CD4-positive, CD25-positive, alpha-beta regulatory T cell (primary cell): ENCODE measurements at places on chromosomes 13 and 19. TPM values are rescaled to one million over a fixed set of nuclear protein-coding genes. Genes with fewer than 3 reads are reported as not detected.

The CNN1 gene
- not detected for polyA plus RNA-seq

The CGB8 gene
- polyA plus RNA-seq, result not detected

The LILRA1 gene
- not detected for polyA plus RNA-seq

The ZNF888 gene
- 2.2 TPM for polyA plus RNA-seq

The SULT2A1 gene
- not detected for polyA plus RNA-seq

The NTN5 gene
- not detected for polyA plus RNA-seq

The PEAK3 gene
- 0.10 TPM for polyA plus RNA-seq

The KLK4 gene
- not detected for polyA plus RNA-seq

The KLHL1 gene
- not detected for polyA plus RNA-seq

The SIGLEC14 gene
- 0.18 TPM for polyA plus RNA-seq

The COL5A3 gene
- polyA plus RNA-seq, result not detected

The C19orf85 gene
- not detected for polyA plus RNA-seq

The ZNF45 gene
- 13.0 TPM for polyA plus RNA-seq

The CGB1 gene
- not detected for polyA plus RNA-seq

The GPR4 gene
- polyA plus RNA-seq, result not detected

The ZBTB32 gene
- 5.2 TPM for polyA plus RNA-seq

The HRC gene
- not detected for polyA plus RNA-seq

The KIRREL2 gene
- polyA plus RNA-seq, result not detected

The UCHL3 gene
- polyA plus RNA-seq, result 78.7 TPM

The OXGR1 gene
- polyA plus RNA-seq, result not detected

The ITGBL1 gene
- polyA plus RNA-seq, result not detected

The ZNF649 gene
- 7.2 TPM for polyA plus RNA-seq

The ZNF677 gene
- 24.9 TPM for polyA plus RNA-seq

The FGF21 gene
- polyA plus RNA-seq, result not detected

The PLVAP gene
- not detected for polyA plus RNA-seq

The CFAP97D2 gene
- polyA plus RNA-seq, result 0.86 TPM

The TMIGD2 gene
- 17.1 TPM for polyA plus RNA-seq

The GRIK5 gene
- not detected for polyA plus RNA-seq

The LRFN3 gene
- 1.4 TPM for polyA plus RNA-seq

The ZNF134 gene
- polyA plus RNA-seq, result 14.2 TPM

The ZNF541 gene
- not detected for polyA plus RNA-seq

The NDUFA7 gene
- 181 TPM for polyA plus RNA-seq

The ZNF726 gene
- 2.3 TPM for polyA plus RNA-seq

The DCLK1 gene
- polyA plus RNA-seq, result not detected

The MBD3L3 gene
- polyA plus RNA-seq, result not detected
